ENCODE measurements at places on chromosomes 3 and 15.

GRCh38 chr15:99731336-99732123 lies 1.7 kb downstream of the LYSMD4 start:
- no peak for DNase-seq

GRCh38 chr15:79065361-79065705 lies 25.2 kb downstream of the RASGRF1 start:
- no peak for DNase-seq

- no peak for DNase-seq
Observed at GRCh38 chr3:145266368-145266767, 894.6 kb downstream of the PLOD2 start.

DNA sequence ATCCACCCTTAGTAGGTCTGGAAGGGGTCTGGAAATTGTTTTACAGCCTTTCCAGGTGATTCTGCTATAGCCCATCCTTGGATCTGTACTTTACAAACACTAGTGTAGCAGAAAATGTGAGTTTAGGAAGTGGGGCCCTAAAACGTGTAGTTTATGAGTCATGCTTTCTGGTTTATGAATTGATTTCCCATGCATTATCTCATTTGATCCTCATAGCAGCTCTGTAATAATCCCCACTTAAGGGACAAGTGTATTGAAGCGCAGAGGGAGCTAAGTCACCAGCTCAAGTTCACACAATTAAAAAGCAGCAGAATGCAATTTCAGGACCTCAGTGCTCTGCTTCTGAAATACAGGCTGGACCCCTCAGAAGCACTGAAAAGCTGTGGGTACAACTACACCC lies 22.7 kb upstream of the STARD5 start:
- peak; percentile 38 for DNase-seq

DNA sequence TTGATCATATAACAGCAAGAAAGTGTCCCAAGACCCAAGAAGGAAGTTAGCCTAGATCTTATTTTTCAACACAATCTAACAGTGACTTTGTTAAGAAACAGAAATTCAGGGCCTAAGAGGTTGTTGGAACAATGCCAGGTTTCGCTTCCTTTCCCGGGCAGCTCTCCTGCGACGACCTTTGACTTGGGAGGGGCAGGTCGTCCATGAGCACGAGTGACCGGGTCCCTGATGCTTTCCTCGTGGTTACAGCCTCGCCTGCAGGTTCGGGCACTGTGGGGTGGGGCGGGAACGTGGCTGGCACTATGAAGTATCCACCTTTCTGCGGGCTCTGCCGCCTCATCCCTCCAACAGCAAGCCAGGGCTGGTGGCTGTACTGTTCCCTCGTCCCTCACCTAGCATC lies 90.1 kb upstream of the RGMA start:
- peak; percentile 41 for DNase-seq

DNA sequence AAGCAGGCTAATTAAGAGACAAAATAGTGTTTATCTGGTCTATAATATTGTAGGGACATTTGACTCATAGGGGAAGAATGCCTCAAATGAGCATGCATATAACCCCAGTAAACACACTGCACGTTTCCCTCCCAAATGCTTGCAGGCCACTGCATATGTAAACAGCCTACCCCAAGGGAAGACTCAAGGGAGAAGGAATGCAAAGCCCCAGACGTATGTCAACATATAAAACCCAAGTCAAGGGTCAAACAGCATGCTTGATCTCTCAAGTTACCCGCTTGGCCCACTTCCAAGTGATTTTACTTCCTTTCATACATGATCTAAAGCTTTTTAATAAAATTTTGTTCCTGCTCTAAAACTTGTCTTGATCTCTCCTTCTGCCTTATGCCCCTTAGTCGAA lies 1090.0 kb downstream of the OTOL1 start:
- DNase-seq, result no peak

GRCh38 chr3:168100777-168101492 lies 5.2 kb upstream of the GOLIM4 start:
- no peak for DNase-seq

DNA sequence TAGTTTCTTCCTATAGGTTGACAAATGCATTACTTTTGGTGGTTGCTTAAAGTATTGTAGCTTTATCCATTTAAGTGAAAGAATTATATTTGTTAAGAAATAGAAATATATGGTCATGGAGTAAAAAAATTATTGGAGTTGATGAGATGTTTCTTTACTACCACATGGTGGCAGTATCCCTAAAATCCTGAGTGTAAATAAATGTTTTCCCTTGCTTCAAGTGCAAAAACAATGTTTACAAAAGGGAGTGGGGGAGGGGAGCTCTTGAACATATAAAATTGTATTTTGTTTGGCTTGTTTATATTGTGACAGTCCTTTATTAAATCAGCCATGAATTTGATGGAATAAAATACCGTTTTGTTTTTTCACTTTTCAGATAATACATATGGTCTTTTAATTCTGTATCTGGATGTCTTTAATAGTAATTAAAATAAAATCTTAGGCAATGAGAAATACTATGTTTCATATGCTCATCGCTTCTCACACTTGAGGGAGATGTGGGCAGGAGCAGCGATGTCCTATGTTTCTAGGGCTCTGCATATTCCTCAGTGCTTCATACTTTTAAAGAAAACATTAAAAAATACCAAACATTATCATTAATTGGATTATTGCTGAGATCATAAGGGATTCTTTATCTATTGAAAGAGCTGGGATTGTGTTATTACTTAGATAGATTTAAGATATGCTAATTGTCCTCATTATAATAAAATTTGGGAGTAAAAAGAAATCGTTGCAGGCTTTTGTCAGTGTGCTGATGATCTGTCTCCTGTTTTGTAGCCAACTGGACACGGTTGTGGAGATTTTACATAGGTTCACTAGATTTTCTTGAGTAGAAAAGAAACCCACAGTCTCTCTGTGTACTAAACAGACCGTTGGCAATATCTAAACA lies 349.7 kb downstream of the TUSC7 start:
- DNase-seq, result peak; percentile 55

- no peak for DNase-seq
Observed at GRCh38 chr3:136671921-136672320, 80.3 kb downstream of the STAG1 start.

DNA sequence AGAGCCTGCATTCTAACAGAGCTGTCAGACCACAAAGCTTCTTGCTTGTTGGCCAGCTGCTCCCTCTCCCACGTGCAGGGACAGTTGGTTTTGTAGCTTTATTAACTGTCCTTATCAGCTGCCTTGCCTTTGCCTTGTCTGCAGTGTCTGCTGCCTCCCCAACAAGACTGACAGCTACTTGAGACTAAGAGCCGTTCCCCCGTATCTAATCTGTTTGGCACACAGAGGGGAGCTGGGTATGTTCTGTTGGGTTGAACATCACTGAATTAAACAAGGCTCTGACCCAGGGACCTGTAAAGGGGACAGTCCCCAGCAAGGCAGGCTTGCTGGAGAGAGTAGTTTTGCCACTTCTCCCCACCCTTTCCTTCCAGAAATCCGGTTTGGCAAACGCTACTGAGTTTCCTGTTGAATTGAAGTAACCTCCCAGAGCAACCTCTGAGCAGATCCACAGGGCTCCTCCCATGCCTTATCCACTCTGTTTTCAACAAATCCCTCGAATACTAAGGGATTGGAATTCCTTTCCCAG lies 116.1 kb downstream of the ANP32A start:
- peak; percentile 79 for DNase-seq
